ENCODE measurements at places on chromosomes 4 and X.
A peak's percentile ranks its signal among the peaks of the same experiment; 100 is the strongest.

DNA sequence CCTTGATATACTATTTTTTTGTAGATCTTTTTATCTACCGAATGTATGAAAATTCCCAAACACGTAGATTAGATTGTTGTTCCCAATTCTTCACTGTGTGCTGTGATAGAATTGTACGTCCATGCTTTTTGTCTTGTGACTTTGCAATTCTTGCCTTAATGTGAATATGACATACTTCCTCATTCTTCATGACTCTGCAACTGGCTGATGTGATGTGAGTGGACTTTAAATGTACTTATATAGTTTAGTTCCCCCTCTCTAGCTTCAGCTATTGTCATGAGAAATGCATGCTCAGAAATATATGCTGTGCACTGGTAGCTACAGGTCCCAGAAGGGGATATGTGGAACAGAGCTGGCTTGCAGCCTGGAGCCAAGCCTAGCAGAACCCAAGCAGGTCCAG lies 89.4 kb downstream of the FTHL17 start:
- no peak for DNase-seq

DNA sequence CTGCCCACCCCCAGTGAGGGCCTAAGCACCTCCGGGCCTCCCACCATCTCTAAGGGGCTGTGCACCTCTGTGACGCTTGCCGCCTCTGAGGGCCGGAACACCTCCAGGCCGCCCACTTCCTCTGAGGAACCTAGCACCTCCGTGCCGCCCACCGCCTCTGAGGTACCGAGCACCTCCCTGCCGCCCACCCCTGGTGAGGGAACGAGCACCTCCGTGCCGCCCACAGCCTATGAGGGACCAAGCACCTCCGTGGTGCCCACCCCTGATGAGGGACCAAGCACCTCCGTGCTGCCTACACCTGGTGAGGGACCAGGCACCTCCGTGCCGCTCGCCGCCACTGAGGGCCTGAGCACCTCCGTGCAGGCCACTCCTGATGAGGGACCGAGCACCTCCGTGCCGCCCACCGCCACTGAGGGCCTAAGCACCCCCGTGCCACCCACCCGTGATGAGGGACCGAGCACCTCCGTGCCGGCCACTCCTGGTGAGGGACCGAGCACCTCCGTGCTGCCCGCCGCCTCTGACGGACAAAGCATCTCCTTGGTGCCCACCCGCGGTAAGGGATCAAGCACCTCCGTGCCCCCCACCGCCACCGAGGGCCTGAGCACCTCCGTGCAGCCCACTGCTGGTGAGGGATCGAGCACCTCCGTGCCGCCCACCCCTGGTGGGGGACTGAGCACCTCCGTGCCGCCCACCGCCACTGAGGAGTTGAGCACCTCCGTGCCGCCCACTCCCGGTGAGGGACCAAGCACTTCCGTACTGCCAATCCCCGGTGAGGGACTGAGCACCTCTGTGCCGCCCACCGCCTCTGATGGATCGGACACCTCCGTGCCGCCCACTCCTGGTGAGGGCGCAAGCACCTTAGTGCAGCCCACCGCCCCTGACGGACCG lies 977 bp downstream of the MAGEE1 start:
- DNase-seq, result peak; percentile 44

- no peak for DNase-seq
Measured at GRCh38 chr4:88821522-88821921, 123.9 kb upstream of the NAP1L5 start.

DNA sequence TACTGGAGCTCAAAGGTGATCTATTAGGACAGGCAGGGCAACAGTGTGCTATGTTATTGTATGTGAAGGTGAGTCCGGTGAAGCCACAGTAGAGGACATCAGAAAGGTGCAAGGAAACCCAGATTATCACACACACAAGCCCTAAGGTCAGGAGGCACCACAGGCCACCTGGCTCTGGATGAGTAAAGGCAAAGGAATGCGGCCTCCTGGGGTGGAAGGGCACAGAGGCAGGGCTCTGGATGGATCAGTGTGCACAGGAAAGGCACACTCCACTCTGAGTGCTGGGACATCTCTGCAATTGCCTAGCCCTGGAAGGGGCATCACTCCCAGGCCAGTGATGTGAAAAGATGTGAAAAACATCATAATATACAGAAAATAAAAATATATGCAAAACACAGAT lies 683.5 kb downstream of the TRIML1 start:
- no peak for DNase-seq

- no peak for DNase-seq
Measured at GRCh38 chrX:73847991-73848390, 285.0 kb downstream of the CHIC1 start.

GRCh38 chr4:25440478-25441030 lies 63.5 kb downstream of the ANAPC4 start:
- no peak for DNase-seq

GRCh38 chr4:145218251-145218650 lies 37.9 kb upstream of the OTUD4 start:
- DNase-seq, result no peak

- DNase-seq, result no peak
Measured at GRCh38 chr4:73311428-73311827, 52.8 kb upstream of the ANKRD17 start.

DNA sequence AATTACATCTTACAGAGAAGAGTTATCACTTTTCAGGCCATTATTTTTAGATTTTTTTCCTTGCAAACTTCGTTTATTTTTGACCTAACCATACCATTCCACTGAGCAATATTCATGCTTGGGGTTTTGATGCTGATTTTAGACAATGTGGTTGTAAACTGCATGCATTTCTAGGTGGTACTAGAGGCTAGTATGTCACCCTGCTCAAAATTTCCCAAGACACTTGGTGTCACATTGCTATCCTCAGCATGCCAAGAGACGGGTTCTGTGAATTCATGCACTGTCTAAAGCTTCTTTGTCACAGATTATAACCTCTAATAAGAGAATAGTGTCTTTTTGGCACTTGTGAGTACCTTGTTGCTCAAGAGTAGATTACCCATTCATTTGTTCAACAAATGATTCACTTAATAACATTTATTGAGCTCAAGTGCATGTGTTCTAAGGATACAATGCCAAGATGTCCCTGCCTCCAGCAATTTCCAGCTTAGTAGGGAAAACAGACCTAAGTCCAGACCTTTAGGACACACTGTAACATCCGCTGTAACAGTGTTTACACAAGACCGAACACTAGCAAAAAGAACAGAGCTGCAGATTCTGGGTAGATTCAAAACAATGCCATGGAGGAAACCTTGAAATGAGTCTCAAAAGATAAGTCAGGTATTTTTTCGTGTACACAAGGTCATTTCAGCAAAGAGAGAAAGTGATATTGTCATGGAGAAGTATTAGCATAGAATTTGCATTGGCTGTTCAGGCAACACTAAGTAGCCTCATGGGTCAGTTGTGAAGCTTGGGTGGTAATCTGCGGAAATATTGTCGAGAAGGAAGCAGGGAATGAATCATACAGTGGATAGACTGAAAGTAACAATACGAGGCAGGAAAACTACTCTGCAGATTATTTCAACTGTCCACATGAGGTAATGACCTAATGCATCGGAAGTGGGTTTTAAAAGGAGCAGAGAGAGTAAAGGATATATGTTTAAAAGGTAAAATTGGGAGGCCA lies 515.1 kb upstream of the ZFP42 start:
- no peak for DNase-seq

DNA sequence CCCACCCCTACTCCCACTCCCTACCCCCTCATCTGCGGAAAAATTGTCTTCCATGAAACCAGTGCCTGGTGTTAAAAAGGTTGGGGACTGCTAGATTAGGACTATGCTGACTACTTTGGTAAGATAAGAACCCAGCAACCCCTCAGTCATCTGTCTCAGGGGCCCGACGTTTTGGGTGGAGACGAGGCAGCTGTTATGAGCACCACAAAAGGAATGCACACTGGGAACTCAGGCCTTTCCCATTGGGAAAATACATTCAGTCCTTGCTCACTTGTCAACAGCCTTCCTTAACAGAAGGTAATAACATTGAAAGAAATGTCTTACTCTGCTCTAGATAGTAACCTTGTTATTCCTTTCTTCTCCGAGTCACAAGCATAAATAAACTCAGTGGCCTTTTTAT lies 310.8 kb downstream of the AFF2 start:
- no peak for DNase-seq

DNA sequence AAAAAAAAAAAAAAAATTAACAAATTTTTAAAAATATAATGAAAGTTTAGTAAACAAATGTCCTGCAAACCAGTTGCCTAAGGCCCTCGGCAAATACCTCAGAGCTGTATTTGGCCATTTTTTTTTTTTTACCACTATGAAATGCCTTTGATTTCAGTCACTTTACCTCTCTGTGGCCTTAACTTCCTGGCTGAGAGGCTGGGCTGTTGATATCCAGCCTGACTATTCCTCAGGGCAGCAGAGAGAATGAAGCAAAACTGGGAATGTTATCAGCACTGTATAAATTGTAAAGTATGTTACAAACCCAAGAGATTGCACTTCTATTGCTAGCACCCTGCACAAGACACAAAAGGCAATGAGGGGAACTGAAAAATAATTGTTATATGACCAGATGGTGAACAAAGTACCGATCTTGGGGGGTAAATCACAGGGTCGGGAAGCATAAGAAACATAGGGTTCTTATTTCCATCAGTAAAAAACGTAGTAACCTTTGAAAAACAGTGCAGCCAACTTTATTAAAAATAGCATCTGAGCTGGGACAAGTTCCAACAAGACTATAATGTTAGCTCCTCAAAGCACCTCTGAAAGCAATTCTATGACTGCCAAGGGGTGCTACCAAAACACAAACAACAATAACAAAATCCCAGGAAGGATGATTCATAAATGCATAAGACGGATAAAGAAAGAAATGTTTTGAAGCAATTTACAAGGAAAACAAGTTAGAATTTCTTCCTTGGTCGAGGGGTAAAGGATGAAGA lies 18.1 kb downstream of the USP46 start:
- no peak for DNase-seq

DNA sequence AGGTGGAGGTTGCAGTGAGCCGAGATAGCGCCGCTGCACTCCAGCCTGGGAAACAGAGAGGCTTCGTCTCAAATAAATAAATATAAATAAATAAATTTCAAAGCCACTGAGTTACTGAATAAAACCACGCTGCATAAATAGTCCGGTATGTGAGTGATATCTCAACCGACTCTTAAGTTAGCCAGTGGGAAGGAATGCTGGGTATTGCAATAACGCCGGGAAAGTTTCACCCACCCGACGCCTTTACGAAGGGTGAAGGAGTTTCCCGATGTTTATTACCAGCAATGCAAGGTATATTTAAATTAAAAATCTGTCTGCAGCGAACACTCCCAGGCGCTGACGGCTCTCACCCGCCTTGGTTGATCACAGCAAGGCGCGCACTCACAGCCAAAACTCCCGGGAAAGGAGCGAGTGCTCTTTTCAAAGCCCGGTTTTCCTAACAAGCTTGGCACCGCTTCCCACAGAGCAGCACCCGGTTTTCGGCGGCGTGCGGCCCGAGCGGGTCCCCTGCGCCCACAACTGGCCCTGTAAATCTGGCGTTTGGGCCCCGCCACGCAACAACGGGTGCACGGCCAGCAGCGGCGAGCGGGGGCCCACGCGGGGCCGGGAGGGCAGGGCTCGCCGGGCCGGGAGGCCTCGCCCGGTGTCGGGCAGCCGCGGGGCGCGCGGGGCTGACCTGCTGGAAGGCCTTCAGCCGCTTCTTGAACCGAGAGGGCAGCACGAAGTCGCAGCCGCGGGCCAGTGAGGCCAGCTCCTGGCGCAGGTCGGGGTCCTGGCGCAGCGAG lies 13.7 kb downstream of the PPP2R3B start:
- no peak for DNase-seq

DNA sequence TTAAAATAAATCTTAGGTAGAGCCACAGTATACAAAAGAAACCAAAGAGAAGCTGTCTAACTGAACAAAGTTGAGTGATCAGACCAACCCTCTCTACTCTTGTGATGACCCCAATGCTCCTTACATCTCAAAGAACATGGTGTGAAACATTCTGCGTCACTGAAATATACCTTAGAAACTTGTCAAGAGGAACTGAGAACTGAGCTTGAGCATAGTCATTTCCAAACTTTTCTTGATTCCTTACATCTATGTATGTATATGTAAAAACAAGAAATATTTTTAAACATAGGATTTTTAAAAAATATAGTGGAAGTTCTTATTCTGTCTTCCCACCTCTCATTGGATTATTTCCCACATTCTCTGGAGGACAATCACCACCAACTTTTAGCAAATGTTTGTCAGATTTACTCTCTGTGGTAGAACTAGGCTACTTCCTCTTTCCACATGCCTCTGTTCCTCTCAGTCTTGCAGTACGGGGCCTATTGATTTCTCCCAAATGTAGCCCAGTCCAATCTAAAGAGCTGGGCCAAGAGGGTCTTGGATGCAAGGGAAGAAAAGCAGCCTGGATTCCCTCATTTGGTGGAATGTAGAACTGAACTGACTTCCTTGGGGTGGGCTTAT lies 98.2 kb upstream of the HHIP start:
- DNase-seq, result no peak

DNA sequence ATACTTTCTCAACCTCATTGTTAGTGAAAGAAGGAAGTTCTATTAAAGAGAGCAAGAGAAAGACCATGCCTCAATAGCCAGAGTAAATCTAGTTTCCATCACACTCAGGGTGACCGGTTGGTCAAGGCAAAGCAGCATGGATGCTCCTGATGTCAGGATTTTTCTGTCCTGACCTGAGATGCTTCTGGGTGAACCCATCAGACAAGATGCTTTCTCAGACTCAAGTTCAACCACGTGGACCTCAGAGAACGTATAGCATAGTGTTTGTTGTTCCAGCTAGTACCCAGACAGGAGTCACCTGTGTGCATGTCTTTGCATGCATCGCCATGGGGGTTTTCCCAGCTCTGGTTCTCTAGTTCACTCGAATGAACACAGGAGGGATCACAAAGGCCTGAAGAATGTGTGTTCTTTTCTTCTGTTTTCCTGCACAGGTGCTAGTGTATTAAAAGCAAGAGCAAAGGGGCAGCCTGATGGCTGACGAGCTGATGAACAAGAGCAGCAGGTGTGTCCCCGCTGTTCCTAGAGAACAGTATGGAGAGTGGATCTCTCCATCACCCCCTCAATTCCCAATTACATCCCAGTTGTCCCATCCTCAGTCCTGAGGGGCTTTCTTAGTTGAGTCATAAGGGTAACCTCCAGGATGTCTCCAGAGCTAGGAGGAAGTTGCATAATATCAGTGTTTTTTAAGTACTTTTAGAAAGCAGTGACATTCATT lies 110.5 kb upstream of the ENPP6 start:
- no peak for DNase-seq

DNA sequence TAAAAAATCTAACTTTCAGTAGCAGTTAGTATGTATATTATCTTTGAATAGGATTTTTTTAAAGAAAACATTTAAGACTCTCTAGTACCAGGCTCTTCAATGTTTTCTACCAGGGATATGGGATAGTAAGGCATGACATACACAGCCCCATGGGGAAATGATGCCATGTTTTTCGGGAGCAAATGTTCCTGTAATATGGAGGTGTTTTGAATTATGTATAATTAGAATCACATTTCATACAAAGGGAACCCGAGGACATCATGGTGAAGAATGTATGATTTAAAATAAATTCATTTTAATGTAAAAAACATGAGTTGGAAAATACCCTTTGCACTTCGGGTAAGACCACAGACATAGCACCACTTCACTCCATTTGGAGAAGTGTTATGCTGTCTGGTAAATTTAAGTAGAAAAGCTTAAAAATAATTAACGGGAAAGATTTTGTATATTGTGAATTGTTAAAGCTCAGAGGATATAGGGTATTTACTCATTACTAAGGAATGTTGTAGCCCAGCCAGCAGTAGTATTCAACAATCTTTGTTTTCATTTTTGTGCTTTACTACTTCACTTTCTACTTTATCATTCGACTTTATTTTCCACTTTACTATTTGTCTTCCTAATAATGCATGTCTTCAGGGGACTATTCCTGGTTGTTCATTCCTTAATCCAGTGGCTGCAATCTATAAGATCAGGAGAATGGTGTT lies 2050.7 kb downstream of the ARAP2 start:
- DNase-seq, result no peak

- no peak for DNase-seq
Measured at GRCh38 chr4:6193399-6193798, 7.0 kb downstream of the JAKMIP1 start.

All from stimulated activated CD4-positive, alpha-beta T cell treated with anti-CD3 and anti-CD28 coated beads, Interleukin-2, amount 100 ng/mL, for 4 hours (primary cell).